Central memory CD8-positive, alpha-beta T cell (primary cell): ENCODE measurements at places on chromosomes 5 and 9.
A peak's percentile ranks its signal among the peaks of the same experiment; 100 is the strongest.

DNA sequence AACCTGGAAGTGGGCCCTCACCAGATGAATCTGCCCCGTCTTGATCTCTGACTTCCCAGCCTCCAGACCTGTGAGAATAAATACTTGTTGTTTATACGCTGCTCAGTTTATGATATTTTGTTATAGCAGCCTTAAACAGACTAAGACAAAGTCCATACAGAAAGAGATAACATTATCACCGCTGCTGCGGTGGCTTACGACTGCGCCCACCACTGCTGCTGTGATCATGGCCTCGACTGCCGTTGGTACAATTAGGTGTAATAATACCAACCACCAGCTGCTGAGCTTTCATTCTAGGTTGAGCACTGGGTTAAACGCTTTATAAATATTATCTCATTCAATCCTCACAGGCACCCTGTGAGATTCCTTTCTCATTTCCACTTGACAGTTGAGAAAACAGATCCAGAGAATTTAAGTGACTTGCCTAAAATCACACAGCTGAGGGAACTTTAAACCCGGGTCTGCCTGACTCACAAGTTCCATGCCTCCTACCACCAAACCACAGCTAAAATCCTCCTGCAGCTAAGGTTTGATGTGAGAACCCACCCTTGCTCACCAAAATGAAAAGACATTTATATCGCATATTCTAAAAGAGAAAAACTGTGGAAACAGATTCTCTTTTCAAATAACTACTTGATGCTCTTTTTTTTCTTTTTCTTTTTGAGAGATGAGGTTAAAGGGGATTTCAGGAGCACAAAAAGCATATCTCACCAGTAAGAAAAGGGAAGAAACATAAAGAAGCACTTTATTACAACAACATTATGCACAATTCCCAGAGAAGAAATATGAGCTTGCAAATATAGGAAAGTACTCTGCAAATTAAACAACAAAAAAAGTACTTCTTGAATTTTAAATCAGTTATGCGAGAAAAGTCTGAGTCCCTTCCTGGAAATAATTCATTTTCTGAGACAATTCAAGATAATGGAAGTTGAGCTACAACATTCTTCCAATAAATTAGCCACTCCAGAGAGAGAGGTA is 23.9 kb downstream of the GOLM1 start:
- DNase-seq = no peak

DNA sequence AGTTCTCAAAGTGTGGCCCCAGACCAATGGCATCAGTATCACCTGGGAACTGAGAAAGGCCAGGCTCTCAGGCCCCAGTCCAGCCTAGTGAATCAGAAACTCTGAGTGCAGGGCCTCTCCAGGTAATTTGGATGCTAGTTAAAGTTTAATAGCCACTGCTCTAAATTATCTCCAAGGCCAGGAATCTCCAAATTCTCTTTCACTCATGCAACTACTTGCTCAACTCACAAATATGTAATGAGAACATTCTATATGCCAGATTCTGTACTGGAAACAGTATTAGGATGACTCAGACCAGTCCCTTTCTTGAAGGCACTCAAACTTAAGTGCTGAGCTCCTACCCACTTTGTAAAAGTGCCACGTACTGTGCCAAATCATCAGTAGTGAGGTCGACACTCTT is 84.6 kb downstream of the PAPPA start:
- DNase-seq = no peak

- no peak for DNase-seq
Measured at GRCh38 chr9:131226226-131226625, 50.1 kb downstream of the FAM78A start.

GRCh38 chr5:176131771-176132170 is 106.5 kb upstream of the SIMC1 start:
- no peak for DNase-seq

DNA sequence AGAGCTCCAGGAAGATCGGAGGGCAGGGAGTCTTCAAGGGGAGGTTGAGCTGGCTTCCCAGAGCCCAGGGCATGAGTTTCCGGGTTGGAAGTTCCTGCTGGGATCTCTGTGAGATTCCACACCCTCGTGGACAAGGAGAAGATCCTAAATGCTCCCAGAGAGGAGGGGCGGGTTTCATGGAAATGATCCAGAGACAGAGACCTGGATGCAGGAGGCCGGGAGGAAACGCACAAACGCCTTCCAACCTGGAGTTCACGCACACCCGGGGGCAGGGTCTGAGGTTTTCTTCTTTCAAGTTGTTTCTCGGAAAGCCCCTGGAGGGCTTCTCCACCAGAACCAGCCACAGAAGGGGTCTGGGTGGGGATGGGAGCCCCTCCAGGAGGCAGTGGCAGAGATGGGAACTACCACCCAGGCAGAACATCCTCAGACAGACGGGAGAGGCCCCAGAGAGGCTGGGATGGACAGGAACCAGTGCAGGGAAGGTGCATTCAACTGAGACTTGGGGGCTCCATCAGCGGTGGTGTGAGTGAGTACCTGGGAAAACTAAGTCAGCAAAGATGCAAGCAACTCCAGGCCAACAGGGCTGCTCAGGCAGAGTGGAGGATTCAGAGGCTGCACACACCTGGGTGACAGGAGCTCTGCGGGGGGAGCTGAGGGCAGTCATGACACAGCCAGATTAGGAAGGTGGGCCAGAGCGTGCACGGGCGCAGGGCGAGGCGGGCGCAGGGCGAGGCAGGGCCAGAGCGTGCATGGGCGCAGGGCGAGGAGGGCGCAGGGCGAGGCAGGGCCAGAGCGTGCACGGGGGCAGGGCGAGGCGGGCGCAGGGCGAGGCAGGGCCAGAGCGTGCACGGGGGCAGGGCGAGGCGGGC is 52.1 kb upstream of the EXOC3 start:
- DNase-seq = peak; percentile 9

- DNase-seq = no peak
Measured at GRCh38 chr9:130665431-130666392, 1.3 kb downstream of the PRDM12 start.

GRCh38 chr9:70073193-70073592 is 29.5 kb downstream of the MAMDC2 start:
- DNase-seq = no peak

GRCh38 chr5:121949885-121950284 is 11.9 kb upstream of the SRFBP1 start:
- DNase-seq = no peak

GRCh38 chr9:134130503-134131375 is 5.1 kb upstream of the WDR5 start:
- DNase-seq = no peak

- DNase-seq = no peak
Measured at GRCh38 chr5:18395126-18396110, 761.2 kb downstream of the TAF11L14 start.
